COLO829 (cell line): ENCODE measurements at places on chromosomes 2 and 18.

DNA sequence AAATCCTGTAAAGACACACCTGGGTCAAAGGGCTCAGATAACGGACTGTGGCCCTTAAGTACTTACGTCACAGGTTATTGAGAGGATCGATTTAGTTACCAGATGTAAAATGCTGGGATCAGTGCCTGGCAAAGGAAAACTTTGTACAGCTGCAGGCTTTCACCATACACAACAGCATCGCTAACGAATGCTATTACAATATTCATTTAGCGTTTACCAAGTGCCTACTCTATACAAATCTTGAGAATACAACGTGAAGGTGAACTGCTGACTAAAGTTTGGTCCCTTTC is 619 bp upstream of the MSH6 start:
- no peak for DNase-seq

GRCh38 chr2:72793798-72794440 is 31.9 kb downstream of the EXOC6B start:
- DNase-seq, result peak; percentile 42

GRCh38 chr2:156349605-156350004 is 17.1 kb upstream of the NR4A2 start:
- no peak for DNase-seq

DNA sequence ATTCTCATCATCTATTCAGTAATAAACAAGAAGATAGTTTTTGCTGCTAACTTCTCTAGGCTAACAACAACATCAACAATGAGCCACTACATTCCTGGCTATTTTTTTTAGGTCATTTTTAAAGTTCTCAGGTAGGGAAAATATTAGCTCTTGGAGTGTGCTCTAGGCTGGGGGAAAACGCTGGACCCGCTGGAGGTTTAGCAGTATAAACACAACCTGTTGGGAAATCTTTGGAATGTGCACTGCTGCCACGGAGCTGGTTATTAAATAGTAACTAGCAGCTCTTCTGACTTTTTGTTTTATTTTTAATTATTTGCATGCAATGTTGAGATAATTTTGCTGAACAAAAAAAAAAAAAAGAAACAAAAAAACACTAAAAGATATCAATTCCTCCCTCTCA is 892.1 kb upstream of the ACVR2A start:
- no peak for DNase-seq

DNA sequence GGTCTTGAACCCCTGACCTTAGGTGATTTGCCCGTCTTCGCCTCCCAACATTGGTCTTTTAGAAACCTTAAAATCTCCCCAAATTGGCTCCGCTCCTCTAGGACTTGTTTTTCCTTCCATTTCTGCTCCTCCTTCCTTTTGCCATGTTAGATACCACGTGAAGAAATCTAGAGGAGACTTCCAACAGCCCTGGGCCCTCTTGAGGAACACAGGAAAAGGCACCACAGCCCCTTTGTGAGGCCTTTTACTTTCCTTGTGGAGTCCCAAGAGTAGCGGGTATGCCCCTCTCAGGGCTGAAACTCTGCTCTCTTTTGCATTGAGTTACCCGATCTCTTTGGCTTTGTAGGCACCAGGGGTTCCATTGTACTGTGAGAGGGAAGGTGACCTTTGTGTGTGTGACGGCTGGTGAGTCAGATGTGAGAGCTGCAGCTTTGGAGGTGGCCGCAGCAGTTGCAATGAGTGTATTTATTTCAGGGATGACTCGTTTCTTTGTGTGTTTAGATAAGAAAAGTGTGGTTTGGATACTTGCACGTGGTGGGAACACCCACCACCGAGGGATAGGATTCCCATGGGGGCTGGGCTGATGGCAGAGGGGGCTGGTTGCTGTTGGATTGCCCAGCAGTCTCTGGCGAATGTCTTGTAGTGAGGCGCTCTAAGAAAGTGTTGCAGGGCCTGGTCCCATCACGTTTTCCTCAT is 218.4 kb upstream of the HS6ST1 start:
- DNase-seq, result peak; percentile 75

DNA sequence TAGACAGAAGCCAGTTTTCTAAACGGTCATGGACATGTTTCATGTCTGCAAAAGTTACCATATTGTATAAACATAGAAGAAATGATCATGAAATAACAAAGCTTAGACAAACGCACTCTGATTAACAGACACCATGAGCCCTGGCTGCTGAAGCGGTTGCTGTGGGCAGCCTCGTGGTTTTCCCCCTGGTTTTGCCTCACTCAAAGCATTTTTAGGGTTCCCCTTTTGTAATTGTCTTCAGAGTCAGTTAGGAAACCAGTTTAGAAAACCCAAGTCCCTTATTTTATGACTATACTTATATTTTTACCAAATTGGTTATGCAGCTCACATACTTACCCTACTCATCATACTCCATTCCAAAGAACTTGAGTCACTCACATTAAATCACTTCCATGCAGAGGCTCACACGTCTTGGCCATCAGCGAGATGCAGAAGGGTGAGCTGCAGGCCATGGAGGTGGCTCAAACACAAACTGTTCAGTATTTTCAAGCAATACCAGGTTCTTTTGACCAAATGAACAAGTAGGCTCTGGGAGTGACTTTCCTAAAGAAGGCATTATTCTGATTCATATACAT is 105.6 kb upstream of the SALL3 start:
- no peak for DNase-seq

DNA sequence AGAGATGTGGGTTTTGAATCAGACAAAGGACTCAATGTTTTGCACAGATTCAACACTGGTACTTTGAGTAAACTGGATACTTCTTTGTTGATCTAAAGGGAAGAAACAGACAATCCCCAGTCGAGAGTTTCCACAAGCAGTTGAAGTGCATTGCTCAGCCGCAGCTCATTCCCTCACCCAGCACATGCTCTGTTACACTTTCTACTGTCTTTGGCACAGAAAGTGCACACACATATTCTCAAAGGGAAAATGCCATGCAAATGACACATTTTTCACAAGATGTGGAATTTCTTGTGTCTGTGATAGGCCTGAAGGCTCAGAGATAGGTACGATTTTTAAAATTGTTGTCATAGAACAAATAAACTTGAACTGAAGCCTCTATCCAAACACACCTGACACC is 258.9 kb upstream of the TRIB2 start:
- DNase-seq, result no peak

DNA sequence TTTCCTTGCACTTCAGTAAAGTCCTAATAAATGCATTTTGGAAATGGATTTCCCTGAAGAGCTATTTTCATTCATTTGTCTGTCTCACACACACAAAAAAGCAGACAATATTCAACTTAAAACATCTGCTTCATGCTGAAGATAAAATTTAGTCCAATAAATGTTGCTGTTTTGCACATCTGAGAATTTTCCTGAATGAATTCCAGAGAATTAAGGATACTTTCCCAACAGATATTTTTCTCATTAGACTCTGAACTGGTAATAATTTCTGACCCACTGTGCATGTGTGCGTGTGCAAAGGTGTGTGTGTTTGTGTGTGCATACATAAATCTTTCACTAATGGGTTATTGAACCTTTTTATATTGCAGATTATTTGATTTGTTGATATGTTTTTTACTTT is 390.2 kb upstream of the TMEFF2 start:
- no peak for DNase-seq

GRCh38 chr18:63346031-63346430 is 21.0 kb downstream of the KDSR start:
- DNase-seq, result no peak

DNA sequence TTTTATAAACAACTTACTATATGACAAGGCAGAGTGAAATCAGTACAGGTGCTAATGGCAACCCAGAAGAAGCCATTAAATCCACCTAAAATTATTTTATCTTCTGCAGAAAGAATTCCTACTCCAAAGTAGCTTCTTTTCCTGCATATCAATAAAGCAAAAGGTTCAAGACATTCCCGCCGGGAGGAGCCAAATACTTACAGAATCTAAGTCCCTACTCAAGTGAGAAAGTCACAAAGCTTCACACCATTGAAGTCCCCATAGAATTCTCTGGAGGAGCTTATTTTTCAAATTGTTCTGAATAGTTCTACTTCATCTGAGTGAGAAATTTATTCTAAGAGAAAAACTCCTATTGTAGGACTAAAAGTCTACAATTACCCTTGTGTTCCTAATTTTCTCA is 233.7 kb upstream of the HNRNPA3 start:
- no peak for DNase-seq

DNA sequence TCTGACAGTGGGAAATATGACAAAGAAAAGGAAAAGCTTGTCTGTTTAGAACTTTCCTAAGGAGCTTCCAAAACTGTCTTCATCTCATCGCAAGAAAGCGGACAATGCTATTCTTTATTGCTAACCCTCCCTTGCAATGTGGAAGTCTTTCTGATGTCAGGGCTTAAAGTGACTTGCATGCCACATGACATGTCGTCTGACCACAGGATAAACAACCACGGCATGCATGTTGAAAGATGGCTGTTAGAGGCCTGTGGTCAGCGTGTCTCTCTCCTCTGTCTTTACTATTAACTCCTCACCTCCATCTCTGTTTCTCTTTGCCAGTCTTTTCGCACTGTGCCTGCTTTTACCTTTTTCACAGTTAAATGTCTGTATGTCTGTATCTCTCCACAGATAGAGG is 389.8 kb downstream of the LNPK start:
- peak; percentile 18 for DNase-seq

DNA sequence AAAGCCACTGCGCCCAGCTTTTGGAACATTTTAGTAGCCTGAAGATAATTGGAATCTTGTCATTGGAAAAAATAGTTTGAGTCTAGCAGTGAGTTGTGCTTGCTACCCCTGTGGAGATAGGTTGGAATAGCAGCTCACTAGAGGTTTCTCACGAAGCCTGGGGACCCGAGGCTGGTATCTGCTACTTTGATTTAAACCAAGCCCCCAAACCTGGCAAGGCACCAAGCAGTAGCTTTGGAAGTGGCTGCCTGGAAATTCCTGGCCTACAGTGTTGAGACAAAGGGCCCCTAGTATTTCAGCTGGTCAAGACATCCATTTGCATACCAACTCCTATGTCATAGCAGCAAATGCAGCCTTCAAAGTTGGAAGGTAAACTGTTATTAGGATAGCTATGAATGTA is 42.1 kb downstream of the NOP58 start:
- no peak for DNase-seq

GRCh38 chr18:33576999-33577646 is 896 bp upstream of the ASXL3 start:
- DNase-seq, result no peak

- DNase-seq, result no peak
Measured at GRCh38 chr18:4077721-4078120, 377.4 kb downstream of the DLGAP1 start.

DNA sequence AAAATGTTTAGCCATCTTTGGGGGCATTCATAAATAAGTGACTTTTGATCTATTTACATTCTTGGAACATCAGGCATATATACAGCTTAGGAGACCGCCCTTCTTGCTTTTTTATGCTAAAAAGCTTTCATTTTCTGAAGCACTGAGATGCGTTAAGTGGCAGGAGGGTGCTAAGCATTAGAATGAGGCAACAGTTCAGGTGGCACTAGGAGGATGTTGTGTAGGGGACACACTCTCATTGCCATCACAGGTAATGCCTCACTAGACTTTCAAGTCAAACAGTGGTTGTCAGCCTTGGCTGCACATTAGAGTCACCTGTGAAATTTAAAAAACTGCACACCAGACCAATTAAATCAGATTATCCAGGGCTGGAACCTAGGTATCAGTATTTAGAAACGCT is 39.1 kb downstream of the EHBP1 start:
- no peak for DNase-seq

DNA sequence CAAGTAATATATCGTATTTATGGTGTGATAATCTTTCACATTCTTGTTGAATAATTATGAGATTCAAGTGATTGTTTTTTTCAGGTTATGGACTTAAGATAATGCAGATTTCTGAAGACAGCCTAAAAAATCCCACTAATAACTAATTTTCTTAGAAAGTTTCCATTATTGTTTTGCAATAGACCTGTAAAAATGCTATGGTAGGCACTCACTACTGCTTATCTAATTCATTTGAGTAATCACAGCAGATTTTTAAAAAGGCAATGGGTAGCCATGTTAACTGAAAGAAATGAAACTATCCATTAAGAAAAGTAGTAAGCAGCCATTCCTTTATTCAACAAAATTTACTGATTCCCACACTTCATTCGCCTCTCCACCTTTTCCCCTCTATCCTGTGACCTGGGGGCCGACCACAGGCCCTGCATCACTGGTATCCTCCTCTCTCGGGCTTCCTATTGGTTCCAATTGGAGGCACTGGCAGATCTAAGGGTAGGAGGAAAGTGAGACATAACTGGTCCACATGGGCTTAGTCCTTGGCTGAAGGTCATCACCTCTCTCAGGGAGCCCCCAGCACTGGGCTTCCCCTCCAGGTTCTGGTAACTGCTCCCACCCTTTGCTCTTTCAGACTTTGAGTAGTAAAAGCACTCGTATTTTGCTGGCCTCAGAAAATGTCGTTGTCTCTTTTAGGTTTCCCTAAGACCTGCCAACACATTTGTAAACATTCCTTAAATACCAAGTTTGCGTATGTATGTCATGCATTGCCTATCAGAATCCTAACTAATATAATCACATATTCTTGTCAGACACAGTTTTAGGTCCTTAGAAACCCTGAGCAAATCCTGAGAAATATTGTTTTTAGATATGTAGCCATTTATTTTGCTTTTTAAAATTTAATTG is 18.5 kb downstream of the RBMS1 start:
- no peak for DNase-seq

- DNase-seq, result no peak
Measured at GRCh38 chr2:135899567-135899966, 23.3 kb upstream of the MCM6 start.

DNA sequence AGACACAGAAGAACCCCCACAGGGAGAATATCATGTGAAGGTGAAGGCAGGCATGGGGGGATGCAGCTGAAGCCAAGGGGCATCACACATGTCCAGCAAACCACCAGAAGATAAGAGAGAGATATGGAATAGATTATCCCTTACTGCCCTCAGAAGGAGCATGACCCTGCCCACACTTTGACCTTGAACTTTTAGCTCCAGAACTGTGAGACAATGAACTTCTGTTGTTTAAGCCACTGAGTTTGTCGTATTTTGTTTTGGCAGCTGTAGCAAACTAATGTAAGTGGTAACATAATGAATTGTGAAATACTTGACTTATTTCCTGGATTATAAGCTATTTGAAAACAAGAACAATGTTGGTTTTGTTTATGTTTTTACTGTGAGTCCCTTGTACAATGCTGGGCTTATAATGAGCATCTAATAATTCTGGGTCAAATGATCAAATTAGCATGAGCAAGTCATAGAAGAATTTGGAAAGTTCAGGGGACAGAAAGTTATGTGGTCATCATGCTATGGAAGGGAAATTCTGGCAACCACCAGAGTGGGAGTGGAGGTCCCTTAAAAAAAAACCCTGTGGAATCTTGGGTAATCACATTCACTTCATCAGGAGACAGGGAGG is 541.0 kb upstream of the KLHL29 start:
- peak; percentile 78 for DNase-seq

DNA sequence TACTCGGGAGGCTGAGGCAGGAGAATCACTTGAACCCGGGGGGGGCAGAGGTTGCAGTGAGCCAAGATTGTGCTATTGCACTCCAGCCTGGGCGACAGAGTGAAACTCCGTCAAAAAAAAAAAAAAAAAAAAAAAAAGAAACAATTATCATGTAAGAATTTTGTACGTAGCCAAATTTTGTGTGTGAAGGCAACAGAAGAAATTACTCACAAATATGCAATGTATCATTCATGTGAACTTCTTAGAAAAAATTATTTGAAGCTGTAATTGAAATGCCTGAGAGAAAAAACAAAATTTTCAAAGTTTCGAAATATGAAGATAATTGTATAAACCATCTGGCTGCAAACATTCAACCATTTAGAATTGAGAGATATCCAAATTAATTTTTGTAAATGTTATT is 204.8 kb upstream of the PARD3B start:
- DNase-seq, result no peak
